SJCRH30 (cell line): ENCODE measurements at places on chromosomes 3 and 15.

DNA sequence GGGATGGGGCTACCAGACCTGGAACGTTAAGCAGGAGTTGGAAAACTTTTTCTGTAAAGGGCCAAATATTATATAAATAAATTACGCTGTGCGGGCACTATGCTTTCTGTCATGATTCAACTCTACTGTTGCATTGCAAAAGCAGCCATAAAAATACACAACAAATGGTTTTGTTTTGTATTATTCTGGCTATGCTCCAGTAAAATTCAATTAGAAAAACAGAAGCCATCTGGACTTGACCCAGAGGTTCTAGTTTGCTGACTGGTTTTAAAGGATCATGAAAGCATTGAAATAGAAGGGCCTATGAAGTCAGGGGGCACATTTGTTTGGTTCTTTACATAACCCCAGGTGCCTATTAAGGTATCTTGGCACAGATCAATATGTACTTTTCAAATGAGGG is 647.4 kb upstream of the LMCD1 start:
- no peak for DNase-seq

GRCh38 chr3:142027735-142028134 is 121.6 kb downstream of the TFDP2 start:
- peak; percentile 71 for DNase-seq

DNA sequence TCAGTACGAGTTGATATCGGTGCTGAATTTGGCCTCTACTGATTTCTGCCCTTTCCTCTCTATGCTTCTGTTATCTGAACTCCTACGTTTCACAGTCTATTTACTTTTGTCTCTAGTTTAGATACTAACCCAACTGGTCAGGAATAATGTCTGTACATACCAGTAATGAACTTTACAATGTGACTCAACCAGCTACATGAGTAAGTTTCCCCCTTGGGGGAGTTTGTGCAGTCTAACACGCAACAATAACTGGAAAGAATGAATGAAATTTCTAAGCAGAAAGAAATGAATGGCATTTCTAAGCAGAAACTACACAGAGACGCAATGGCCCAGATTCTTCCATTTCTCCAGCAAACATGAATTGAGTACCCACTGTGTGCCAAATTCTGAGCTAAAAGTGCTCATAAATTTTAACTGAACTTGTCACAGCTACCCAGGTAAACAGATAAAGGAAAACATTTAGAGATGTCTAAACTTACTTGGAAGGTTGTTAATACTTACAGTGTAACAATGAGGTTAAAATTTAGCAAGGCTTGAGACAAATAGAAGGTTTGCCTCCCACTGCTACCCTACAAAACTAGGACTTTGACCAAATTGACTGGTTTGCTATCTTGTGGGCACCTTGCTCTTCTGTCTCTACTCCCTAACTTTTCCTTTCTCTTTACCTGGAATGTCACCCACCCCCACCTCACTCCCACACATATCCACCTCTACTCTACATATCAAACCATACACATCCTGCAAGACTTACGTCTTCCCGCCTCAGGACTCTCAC is 11.6 kb downstream of the UPK1B start:
- no peak for DNase-seq

- no peak for DNase-seq
Observed at GRCh38 chr3:37458162-37459120, 284.1 kb upstream of the LRRFIP2 start.

DNA sequence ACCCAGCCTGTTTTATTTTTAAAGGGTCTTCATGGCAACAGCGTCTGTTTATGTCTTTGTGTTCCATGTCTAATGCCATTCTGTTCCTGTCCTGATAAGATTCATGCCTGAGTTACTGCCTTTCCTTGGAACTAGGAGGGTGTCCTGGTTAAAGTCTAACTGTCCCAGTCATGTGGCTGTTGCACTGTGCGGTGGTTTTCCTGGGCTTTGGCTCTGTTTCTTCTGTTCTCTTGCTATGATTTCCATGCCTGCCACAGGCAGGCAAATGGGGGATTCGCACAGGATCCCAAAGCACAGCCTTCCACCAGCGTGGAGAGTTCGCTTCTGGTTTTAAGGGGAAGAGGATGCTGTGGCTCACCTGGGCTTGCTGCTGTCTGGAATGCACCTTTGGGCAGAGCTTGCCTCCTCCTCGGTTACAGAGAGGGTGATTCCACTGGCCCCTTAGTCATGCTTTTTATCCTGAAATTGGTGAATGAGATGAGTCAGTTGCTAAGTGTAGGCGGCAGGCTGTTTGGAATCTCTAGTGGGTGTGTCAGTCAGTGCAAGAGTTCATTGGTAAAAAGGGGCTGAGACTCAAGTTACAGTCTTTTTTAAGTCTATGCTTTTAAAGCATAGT is 86.8 kb downstream of the CCK start:
- peak; percentile 53 for DNase-seq

DNA sequence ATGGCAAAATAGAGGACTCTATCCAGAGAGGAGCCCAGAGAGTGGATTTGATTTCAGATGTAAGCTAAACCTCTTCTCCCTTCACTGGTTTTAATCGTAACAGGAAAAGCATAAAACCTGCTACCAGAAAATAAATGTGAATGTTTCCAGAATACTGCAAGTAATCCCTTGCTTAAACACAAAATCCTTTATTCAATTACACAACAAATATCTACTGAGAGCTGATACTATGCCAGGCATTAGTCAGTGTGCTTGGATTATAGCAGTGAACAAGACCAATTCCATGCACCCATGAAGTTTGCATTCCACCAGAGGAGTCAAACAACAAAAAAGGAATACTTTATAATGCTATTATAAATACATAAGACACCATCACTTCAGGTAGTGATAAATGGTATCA is 15.1 kb downstream of the AVEN start:
- DNase-seq: no peak

- DNase-seq: no peak
Observed at GRCh38 chr15:91345736-91346135, 245.7 kb downstream of the SV2B start.

DNA sequence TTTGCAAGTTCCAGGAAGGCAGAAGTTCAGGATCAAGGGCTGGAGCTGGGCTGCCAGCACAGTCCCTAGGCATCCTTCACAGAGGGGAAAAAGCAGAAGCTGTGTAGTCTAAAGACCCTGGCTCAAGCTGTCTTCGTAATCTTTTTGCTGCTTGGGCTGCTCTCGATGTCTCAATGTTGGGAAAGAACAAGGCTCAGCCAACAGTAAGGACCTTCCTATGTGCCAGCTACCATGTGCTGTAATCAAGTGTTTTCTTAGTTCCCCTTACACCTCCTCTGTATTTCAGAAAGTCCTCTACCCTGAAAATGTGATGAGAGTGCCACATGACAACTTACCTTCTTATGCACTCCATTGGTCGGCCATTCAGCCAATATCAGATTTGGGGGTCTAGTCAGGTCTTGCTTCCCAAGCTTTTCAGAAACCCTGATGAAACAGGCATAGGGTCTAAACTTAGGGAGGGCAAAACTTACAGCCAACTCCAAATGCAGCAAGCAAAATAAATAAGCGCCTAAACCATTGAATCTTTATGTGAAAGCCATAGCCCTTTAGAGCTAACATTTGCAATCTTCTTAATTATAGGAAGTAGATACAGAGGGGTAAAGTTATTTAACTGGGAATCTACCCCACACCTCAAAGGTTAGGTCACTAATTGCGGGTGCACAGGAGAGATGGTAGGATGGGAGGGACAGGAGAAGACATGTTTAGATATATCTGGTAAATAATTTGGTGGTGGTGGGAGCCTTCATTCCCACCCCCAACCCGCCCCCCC is 1.2 kb upstream of the EDEM1 start:
- no peak for DNase-seq
